ENCODE measurements at places on chromosomes 6 and 20. TPM values are rescaled to one million over a fixed set of nuclear protein-coding genes. Genes with fewer than 3 reads are reported as not detected.

The EDN3 gene
- total RNA-seq: not detected

The NOTCH4 gene
- total RNA-seq: 23.0 TPM

The SLC22A16 gene
- not detected for total RNA-seq

The RCAN2 gene
- total RNA-seq: 312 TPM

The SHLD1 gene
- 5.7 TPM for total RNA-seq

The CALHM4 gene
- not detected for total RNA-seq

The ELOVL4 gene
- 0.19 TPM for total RNA-seq

The NKAIN4 gene
- total RNA-seq: not detected

The GRM1 gene
- total RNA-seq: 6.7 TPM

The XKR7 gene
- total RNA-seq: not detected

The FHL5 gene
- total RNA-seq: 5.3 TPM

The MCCD1 gene
- not detected for total RNA-seq

The TINAG gene
- total RNA-seq: 0.41 TPM

The CTAGE9 gene
- total RNA-seq: not detected

The MUCL3 gene
- not detected for total RNA-seq

The RXRB gene
- total RNA-seq: 40.3 TPM

The C20orf202 gene
- 0.41 TPM for total RNA-seq

The TCP11 gene
- total RNA-seq: not detected

The GMNN gene
- 8.1 TPM for total RNA-seq

The AVP gene
- 0.38 TPM for total RNA-seq

The C20orf96 gene
- 6.6 TPM for total RNA-seq

Measured in left ventricle myocardium inferior (tissue), 1 donor.